ENCODE measurements at places on chromosomes 6 and 20.

DNA sequence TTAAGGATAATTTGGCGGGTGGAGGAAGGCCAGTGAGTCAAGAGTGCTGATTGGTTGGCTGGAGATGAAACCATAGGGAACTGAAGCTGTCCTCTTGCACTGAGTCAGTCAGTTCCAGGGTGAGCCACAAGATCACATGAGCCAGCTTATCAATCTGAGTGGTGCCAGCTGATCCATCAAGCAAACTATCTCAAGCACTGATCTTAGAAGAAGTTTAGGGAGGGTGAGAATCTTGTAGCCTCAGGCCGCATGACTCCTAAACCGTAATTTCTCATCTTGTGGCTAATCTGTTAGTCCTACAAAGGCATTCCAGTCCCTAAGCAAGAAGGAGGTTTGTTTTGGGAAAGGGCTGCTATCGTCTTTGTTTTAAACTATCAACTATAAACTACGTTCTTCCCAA lies 954.3 kb downstream of the KIF16B start:
- no peak for DNase-seq

- no peak for DNase-seq
Measured at GRCh38 chr20:59346061-59346460, 45.6 kb downstream of the EDN3 start.

- DNase-seq, result peak; percentile 82
Measured at GRCh38 chr6:56690519-56691285, 48.0 kb upstream of the DST start.

- no peak for DNase-seq
Measured at GRCh38 chr6:166194914-166195859, 27.5 kb upstream of the TBXT start.

GRCh38 chr20:24763386-24764026 lies 185.6 kb upstream of the CST7 start:
- DNase-seq, result no peak

- DNase-seq, result no peak
Measured at GRCh38 chr20:60752741-60753420, 499.2 kb upstream of the CDH4 start.

- DNase-seq, result no peak
Measured at GRCh38 chr6:12007473-12007872, 4.6 kb upstream of the HIVEP1 start.

DNA sequence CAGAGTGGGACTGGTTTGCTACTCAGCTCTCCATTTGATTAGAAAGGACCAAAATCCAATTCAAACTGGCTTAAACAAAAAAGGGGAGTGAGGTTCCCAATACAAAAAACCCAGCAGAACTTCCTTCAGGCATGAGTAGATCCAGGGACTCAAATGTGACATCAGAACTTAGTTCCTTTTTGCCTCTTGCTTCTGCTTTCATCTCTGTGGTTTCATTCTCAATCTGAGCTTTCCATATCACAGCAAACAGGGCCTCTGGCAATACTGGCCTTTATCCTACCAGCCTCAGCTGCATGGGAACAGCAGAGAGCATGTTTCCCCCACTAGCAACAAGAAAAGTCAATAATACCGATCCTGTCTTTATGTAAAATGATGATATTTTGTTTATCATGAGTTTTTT lies 28.6 kb upstream of the PRELID3B start:
- DNase-seq, result no peak

DNA sequence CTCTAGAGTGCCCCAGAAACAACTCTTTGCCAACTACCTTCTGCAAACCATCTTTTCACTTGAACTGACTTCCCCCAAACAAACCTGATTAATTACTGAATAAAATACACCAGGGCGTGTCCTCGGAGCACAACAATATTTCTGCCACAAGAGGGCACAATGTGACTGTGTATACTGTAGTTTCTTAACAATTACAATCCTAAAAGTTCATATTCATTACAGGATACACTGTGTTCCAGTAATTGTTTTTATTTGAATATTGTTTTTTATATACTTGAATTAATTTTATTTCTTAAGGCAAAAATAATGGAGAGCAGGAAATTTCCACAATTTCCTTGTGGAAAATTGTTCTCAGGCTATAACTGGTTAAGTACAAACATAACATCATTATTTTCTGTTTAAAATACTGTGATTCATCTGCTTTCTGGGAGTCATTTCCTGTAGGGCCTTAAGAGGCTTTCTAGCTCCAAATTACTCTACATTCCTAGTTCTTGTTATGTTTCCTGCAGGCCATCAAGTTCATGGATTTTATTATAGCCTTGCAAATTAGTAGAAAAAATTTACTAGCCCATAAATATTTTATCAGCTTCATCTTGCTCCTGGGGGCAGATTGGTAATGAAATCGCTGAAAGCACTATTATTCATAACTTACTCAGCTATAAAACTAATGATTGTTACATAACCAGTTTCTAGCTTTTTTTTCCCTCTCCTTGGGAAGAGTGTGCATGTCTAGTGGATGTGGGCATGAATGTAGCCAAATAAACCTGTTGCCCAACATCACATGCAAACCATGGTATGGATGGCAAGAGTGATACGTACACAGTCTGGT lies 51.9 kb upstream of the SLC22A16 start:
- peak; percentile 83 for DNase-seq

GRCh38 chr20:34536798-34537394 lies 20.7 kb downstream of the DYNLRB1 start:
- peak; percentile 44 for DNase-seq

DNA sequence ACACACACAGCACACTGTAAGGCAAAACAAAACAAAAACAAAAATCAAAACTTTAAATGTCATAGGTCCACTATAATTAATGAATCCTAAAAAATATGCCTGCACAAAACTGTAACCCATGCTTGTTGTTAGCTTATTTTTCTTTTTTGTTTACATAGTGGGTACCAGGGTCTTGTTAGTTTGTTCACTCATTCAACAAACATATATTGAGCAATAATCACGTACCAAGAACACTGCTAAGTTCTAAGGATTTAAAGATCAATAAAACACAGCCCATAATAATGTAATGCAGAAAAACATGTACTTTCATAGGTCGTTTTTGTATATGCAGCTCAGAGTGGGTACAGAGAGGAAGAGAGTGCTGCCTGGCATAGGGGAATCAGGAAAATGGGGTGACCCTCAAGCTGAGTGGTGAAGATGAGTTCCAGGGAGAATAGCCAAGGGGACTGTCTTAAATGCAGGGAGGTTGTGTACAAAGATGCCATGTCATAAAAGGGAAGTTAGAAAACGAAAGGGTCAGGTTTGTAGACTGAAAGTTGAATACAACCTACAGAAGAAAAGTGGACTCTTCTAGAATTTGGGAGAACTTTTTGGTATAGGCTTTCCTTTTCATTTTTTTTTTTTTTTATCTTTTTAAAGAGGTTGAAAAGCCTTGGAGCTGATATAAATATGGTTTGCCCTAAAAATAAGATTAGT lies 113.3 kb upstream of the TBX18 start:
- DNase-seq, result no peak

DNA sequence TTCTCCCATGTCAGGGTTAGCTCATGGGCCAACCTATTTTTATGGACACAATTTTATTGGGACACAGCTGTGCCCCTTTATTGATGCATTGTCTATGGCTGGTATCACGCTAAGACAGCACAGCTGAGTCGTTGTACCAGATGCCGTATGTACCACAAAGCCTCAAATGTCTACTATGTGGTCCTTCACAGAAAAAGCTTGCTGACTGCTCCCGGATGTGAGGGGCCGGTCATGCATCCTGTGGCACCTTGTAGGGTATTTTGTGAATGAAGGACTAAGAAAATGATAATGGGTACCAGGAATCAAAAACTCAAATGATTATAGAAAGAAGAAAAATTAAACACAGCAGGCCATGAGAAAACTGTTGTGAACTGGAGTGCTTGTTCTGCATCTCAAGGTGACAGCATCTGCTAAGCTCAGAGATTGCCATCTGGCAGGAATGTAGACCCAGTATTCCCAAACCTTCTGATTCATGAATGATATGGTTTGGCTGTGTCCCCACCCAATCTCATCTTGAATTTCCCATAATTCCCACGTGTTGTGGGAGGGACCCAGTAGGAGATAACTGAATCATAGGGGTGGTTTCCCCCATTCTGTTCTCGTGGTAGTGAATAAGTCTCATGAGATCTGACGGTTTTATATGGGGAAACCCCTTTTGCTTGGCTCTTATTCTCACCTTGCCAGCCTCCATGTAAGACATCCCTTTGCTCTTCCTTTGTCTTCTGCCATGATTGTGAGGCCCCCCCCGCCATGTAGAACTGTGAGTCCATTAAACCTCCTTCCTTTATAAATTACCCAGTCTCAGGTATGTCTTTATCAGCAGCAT lies 248.5 kb downstream of the TSHZ2 start:
- no peak for DNase-seq

GRCh38 chr6:37218511-37218910 lies 39.1 kb upstream of the TBC1D22B start:
- no peak for DNase-seq

GRCh38 chr6:158050955-158051354 lies 69.3 kb downstream of the SYNJ2 start:
- DNase-seq, result no peak

- no peak for DNase-seq
Measured at GRCh38 chr6:87176493-87176892, 21.1 kb downstream of the ZNF292 start.

GRCh38 chr20:47150403-47151152 lies 205.9 kb downstream of the ZMYND8 start:
- DNase-seq, result peak; percentile 87

DNA sequence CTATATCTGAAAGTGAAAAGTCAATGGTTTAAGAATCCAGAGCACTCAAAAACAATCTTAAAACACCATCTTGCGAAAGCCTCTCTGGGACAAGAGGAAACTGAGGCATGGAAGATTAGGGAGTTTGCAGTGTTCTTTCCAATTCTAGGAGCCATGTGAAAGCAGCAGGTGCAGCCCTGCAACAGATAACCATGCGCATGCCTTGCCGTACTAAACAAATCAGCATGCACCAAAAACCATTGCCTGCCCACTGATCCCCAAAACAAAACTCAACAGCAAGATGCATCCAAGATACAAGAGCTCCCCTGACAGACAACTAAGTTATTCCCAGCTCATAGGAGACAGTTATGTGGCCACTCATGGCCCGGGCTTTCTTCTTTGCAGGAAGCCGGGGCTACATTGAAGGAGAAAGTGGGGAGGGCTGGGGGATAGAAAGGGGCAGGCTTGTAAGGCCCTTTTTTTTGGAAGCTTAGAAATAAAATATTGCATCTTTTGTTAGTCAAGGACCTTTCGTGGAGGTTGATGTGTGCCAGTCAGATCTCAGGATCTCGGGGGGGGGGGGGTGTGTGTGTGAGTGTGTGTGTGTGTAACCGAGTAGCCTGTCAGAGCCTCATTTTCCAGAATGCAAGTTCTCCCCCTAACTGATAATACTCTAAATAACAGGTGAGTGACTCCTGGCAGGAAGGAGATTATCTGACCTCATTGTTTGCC lies 178.4 kb downstream of the MBOAT1 start:
- no peak for DNase-seq

GRCh38 chr6:78607189-78607588 lies 260.2 kb upstream of the IRAK1BP1 start:
- peak; percentile 24 for DNase-seq

DNA sequence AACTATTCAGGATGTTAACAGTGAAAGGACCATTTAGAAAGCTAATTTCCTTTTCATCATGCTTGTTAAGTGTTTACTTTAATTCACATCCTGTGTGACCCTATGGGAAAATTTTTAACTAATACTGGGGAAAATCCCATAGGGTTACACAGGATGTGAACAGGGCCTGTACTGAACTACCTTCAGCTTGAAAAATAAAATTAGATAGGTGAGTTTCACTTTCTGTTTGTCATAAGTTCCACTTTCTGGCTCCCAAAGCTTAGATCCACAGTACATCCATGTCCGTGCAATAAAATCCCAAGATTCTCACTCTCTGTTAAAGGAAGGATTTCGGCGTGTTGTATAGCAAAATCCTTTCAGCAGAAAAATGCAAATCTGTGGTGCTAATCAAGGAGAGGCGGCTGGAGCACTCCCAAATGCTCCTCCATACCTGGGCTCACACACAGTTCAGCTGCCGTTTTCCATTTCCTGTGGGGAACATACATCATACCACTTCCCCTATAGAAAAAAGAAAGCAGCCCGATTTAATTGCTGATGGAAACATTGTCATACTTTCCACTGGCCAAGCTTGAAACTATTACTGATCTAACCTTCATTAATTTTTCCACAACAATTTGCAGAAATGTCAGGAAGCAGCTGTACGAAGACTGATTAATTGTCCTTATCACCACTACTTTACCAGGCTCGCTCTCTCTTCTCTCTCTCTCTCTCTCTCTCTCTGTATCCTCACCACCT lies 125.2 kb downstream of the HIVEP2 start:
- DNase-seq, result peak; percentile 68

DNA sequence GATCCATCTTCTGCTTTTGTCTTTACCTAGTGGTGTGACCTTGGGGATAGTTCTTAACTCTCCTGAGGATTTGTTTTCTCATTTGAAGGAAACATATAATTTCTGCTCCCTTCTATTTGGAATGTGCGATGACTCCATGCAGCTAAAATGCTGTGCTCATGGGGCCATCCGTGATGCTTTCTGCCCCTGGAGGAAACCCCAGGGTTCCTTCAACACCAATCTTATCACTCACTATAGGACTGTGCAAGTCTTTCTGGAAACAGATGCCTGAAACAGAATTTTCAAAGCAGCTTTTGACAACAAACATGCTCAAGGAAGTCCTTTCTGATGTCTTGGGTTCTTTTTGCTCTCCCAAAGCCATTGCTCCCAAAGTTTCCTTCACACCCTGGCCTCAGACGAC lies 128.8 kb upstream of the GGTLC1 start:
- peak; percentile 57 for DNase-seq

GRCh38 chr20:18001131-18001921 lies 32.5 kb downstream of the MGME1 start:
- peak; percentile 97 for DNase-seq

DNA sequence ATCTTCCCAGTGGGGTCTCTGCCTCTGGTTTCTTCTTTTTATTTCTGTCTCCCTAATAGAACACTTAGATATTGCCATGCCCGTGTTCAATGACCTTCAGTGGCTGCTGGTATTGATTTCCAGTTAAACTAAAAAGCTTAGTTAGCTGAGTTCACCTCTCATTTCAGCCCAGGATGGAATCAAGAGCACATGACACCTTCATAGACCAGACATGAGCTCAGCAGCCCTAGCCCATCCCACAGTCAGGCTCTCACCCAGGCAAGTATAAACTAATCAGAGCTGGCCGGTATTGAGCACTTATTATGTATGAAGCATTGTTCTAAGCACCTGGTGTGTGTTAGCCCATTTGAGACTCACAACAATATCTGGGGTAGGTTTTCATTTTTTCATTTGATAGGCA lies 33.7 kb upstream of the PLEKHG1 start:
- DNase-seq, result no peak

DNA sequence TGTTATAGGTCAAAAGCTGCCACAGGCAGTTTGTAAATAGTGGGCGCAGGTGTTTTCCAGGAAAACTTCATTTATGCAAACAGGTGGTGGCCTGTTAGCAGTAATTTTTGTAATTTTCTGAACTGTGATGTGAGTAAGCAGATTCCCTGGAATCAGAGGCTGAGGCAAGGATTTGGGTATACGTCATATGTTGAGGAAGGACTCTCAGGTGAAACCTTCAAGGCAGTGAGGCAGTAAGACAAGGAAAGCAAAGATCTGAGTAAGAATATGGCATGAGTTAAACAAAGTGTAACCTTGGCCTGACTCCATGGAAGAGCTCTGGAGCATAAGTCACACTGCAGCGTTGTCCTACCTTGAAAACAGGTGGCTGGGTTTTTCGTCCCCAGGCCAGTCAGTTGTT lies 291.1 kb upstream of the BTBD3 start:
- DNase-seq, result no peak

- no peak for DNase-seq
Measured at GRCh38 chr6:95802978-95803377, 212.8 kb upstream of the FUT9 start.
